ENCODE measurements at places on chromosomes 16 and 17. TPM values are rescaled to one million over a fixed set of nuclear protein-coding genes. Genes with fewer than 3 reads are reported as not detected.

ABI3 gene
- total RNA-seq, result 0.92 TPM

MYL4 gene
- 3.9 TPM for total RNA-seq

MMP25 gene
- 0.92 TPM for total RNA-seq

ITGB3 gene
- 2.1 TPM for total RNA-seq

EVPLL gene
- 0.69 TPM for total RNA-seq

TBC1D3B gene
- 0.69 TPM for total RNA-seq

DPEP1 gene
- total RNA-seq, result 4.6 TPM

C17orf50 gene
- not detected for total RNA-seq

KRTAP1-5 gene
- not detected for total RNA-seq

SMPD3 gene
- 69.0 TPM for total RNA-seq

MSI2 gene
- total RNA-seq, result 117 TPM
